IMR-90 (cell line): ENCODE measurements at places on chromosomes 2 and 18. TPM values are rescaled to one million over a fixed set of nuclear protein-coding genes. Genes with fewer than 3 reads are reported as not detected.
A peak's percentile ranks its signal among the peaks of the same experiment; 100 is the strongest.

Gene GPR45
- not detected in 2 replicates for total RNA-seq

Gene KLHL41
- 0.18 and 0.28 TPM in 2 replicates for total RNA-seq

Gene NPPC
- 0.28 and 0.36 TPM in 2 replicates for total RNA-seq

Gene SEC11C
- total RNA-seq: 8.9 and 10.6 TPM in 2 replicates

Gene XDH
- total RNA-seq: 0.83 and 1.1 TPM in 2 replicates

Gene TTC21B
- 17.2 and 23.1 TPM in 2 replicates for total RNA-seq

Gene FOSL2
- 31.4 and 32.2 TPM in 2 replicates for total RNA-seq

Gene CFC1
- not detected in 2 replicates for total RNA-seq

Gene CCDC141
- under 0.01 TPM in 1 of 2 replicates, not detected in the other for total RNA-seq

Gene RTN4
- total RNA-seq: 77.8 and 216 TPM in 2 replicates

Gene DAW1
- total RNA-seq: 1.4 TPM in 2 replicates

DNA sequence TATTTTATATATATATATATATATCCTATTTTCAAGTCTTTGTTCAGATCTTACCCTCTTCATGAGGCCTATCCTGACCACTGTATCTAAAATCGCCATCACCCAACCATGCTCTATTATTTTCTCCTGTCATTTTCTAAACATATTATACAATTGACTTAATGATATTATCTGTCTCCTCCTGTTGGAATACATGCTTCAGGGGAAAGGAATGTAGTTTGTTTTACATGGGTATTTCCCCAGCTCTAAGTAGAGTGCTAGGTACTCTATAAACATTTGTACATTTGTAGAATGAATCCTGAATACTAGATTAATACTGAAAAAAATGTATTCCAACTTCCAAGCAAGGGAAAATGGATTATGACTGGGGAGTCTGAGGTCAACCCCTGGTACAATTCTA is 26.2 kb downstream of the TTC21B start:
- DNase-seq: peak; percentile 65
- peaks cover 9% of the 10 kb centered on the region for H3K36me3 ChIP-seq
- H3K27ac ChIP-seq: no peak overlapping the region
- H3K27me3 ChIP-seq: no peaks in the 10 kb centered on the region
- no peak overlapping the region for H3K4me3 ChIP-seq
- H3K4me1 ChIP-seq: no peaks in the 10 kb centered on the region

- H3K4me1 ChIP-seq: no peaks in the 10 kb centered on the region
- H3K27me3 ChIP-seq: no peaks in the 10 kb centered on the region
- peak; percentile 47 for DNase-seq
- no peak overlapping the region for H3K27ac ChIP-seq
Observed at GRCh38 chr2:121858369-121858768, 102.9 kb downstream of the TSN start.

DNA sequence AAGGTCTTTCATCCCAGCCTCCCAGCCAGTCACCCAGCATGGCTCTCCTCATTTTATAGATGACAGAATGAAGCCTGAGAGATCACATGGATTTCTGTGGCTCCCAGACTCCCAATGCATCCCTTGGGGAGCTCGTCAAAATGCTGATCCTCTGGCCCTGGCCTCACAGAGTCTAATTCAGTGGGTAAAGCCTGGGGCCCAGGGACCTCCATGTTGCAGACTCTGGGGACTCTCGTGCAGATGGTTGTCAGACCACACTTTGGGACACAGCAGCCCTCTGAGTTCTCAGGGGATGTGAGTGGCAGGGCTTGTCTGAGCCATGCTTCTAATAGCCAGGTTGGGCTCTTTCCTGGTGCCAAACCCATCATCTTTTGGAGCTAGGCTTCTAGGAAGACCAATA is 97.0 kb downstream of the CTIF start:
- no peak for DNase-seq
- H3K27ac ChIP-seq: no peak overlapping the region
- no peak overlapping the region for H3K4me3 ChIP-seq
- peaks cover 14% of the 10 kb centered on the region for H3K4me1 ChIP-seq
- H3K36me3 ChIP-seq: peaks cover 30% of the 10 kb centered on the region
- no peaks in the 10 kb centered on the region for H3K27me3 ChIP-seq

DNA sequence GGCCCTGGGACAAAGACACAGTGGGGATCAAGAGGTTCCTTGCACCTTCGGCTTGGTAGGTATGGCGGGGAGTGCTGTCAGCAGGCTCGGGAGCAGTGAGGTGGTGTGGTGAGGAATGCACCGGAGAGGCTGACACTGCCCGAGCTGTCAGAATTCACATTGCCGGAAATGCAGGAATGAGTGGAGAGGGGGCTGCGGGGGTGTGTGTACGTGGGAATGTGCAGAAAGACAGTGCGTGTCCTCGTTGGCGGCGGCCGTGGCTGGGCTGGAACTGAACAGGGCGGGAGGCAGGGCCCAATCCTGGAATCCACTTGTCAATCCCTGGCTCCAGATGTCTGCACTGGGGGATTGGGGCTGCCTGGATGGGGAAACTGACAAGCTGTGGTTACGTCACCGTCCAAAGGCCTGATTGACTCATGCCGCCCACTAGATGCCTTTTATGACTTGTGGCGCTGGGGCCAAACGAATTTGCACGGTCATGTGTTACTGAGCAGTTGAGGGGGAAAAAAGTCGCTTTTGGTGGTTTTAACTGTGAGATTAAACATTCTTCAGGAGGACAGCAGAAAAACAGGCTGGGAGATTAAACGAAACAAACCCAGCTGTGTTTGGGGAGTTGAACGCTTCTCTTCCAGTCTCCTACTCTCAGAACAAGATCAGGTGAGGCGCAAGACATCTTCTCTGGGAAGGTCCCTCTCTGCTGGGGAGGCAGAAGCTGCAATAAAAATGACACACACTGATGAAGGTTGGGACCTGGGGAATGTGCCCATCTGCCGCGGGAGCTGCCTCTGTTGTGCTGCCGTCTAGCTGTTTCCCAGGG is 189.4 kb upstream of the GLI2 start:
- peak; percentile 99 for DNase-seq
- H3K36me3 ChIP-seq: no peaks in the 10 kb centered on the region
- peak overlapping the region; percentile 77 for H3K27ac ChIP-seq
- no peak overlapping the region for H3K4me3 ChIP-seq
- peaks cover 5% of the 10 kb centered on the region; the same call in 1 of the 2 replicates for H3K27me3 ChIP-seq

DNA sequence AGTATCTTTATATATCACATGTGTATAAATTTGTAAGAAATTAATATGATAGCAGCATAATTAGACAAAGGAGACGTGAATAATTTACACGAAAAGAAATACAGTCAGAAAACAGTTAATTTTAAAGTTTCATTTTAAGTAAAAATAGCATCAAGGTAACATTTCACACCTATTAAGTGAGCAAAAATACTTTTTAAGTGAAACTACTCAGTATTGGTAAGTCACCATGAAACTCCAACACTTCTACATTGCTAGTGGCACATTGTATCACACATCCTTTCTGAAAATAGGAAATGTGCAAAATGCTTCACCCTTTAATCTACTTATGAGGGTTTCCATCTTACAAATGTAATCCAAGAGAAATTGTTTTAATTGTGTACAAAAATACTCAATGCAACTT is 287.9 kb upstream of the EPAS1 start:
- H3K27me3 ChIP-seq: no peaks in the 10 kb centered on the region
- no peak for DNase-seq
- no peak overlapping the region for H3K4me3 ChIP-seq

- H3K4me3 ChIP-seq: no peak overlapping the region
- H3K27ac ChIP-seq: no peak overlapping the region
- DNase-seq: peak; percentile 78
- no peaks in the 10 kb centered on the region for H3K36me3 ChIP-seq
Observed at GRCh38 chr2:44549099-44549471, 187.3 kb downstream of the CAMKMT start.

GRCh38 chr2:31033032-31033431 is 105.2 kb downstream of the GALNT14 start:
- no peak overlapping the region for H3K27ac ChIP-seq
- H3K27me3 ChIP-seq: peaks cover 2% of the 10 kb centered on the region; the same call in 1 of the 2 replicates
- no peak overlapping the region for H3K4me3 ChIP-seq
- no peaks in the 10 kb centered on the region for H3K36me3 ChIP-seq
- no peak for DNase-seq

DNA sequence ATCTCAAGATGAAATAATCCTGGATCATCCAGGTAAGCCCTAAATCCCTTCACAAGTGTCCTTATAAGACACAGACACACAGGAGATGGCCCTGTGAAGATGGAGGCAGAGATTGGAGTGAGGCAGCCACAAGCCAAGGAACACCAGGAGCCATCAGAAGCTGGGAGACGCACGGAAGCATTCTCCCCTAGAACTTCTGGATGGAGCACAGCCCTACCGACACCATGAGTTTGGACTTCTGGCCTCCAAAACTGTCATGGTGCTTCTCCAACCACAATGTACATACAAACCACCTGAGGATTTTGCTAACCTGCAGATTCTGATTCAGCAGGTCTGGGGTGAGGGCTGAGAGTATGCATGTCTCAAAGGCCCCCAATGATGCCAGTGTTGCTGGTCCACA is 42.5 kb downstream of the ADD2 start:
- H3K4me1 ChIP-seq: no peaks in the 10 kb centered on the region
- H3K27ac ChIP-seq: no peak overlapping the region
- H3K27me3 ChIP-seq: no peaks in the 10 kb centered on the region

DNA sequence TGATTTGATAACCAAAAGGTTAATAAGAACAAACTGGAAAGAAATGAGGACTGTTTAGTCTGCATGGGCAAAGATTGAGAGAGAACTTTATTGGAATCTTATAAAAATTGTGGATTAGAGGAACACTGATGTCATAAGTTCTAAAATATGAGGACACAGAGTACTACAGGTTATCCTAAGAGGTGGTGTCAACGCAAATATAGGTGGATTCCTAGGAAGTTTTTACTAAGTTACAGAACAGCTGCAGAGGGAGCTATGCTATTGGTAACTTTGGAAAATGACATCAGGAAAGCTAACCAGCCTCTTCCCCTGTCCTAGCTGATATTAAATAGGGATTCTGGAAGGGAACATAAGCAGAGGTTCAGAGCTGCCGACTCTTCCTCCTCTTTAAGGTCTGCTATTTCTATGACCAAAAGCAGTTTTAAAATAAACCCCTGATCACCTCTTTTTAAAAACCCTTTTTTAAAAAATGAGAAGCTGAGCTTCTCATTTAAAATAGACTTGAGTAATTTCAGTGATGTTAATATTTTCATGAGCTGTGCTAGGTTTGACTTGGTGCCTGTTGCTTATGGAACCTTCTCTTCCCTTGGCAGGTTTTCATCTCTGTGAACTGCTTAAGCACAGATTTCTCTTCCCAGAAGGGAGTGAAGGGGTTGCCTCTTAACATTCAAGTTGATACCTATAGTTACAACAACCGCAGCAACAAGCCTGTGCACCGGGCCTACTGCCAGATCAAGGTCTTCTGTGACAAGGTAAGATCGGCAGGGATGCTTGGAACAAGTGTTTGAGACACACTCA is 34.2 kb downstream of the GRHL1 start:
- no peaks in the 10 kb centered on the region for H3K27me3 ChIP-seq
- no peaks in the 10 kb centered on the region for H3K36me3 ChIP-seq
- no peak for DNase-seq
- peaks cover 12% of the 10 kb centered on the region for H3K4me1 ChIP-seq

- no peak overlapping the region for H3K27ac ChIP-seq
- no peak for DNase-seq
- no peaks in the 10 kb centered on the region for H3K27me3 ChIP-seq
- H3K4me1 ChIP-seq: no peaks in the 10 kb centered on the region
- H3K4me3 ChIP-seq: no peak overlapping the region
Observed at GRCh38 chr2:28021898-28022297, 131.4 kb downstream of the BABAM2 start.

DNA sequence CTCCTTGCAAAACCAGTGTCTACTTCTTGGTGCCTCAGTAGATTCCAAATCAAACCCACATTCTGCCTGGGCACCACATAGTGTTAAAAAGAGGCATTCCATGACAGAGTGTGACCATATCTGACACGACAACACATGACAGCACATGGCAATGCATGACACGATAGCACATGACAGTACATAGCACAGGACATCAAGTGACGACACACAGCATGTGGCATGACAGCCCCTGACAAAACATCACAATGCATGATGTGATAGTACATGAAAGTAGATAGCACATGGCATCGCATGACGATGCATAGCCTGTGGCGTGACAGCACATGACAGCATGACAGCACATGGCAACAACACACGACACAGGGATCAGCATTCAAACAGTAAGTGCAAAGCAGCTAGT is 845.9 kb upstream of the SALL3 start:
- DNase-seq: no peak
- H3K36me3 ChIP-seq: no peaks in the 10 kb centered on the region
- H3K4me1 ChIP-seq: no peaks in the 10 kb centered on the region
- no peaks in the 10 kb centered on the region for H3K27me3 ChIP-seq

GRCh38 chr2:28681158-28681571 is 70.5 kb upstream of the PPP1CB start:
- DNase-seq: peak; percentile 81
- no peak overlapping the region for H3K4me3 ChIP-seq
- H3K4me1 ChIP-seq: peaks cover 28% of the 10 kb centered on the region
- no peaks in the 10 kb centered on the region for H3K36me3 ChIP-seq

DNA sequence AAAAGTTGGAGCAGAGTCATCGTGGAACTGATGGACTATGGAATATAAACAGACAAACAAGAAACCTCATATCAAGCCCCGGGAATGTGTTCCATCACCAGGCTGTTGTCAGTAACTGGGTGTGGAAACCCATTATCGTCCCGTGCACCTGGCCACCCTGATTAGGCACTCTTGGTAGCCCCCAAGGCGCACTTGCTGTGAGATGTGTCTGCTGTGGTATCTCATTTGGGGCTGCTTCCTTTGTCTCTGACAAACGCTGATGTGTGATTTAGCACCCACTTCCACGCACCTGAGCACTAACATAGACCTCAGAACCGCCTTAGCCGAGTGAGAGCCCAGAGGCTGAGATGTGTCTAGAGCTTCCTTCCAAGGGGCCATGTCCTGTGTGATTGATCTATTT is 96.3 kb downstream of the PRPF40A start:
- no peak for DNase-seq
- peaks cover 14% of the 10 kb centered on the region for H3K36me3 ChIP-seq
- H3K4me1 ChIP-seq: no peaks in the 10 kb centered on the region; the same call in none of the 2 replicates
- no peak overlapping the region for H3K4me3 ChIP-seq

DNA sequence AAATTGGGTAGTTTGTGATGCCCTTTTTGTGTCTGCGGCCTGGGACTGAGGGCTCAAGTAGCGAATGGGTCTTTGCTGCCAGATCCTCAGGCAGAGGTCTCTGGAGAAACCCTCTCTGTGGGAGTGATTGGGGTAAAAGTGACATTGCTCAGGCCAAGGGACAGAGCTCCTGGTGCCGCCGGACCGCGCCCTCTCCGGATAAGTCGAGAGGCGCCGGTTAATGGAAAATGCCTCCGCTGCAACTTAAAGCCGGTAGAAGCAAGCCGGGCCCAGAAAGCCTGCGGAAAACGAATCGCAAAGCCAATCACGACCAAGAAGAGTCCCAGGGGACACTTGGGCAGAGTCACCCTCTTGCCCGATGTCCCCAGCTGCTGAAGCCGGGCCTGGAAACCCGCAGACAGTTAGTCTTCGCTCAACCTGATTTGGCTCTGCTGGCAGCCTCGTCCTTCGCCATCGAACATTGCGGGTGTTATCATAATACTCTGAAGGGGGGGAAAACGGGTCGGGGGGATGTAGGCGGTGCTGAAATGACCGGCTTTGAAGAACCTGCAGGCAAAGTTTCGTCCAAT is 352 bp upstream of the HOXD12 start:
- H3K4me3 ChIP-seq: no peak overlapping the region
- no peak overlapping the region for H3K27ac ChIP-seq
- peaks cover 3% of the 10 kb centered on the region; the same call in 1 of the 2 replicates for H3K4me1 ChIP-seq
